ENCODE measurements at places on chromosomes 5 and 9. TPM values are rescaled to one million over a fixed set of nuclear protein-coding genes. Genes with fewer than 3 reads are reported as not detected.

C9orf50 gene
- not detected for total RNA-seq

GGTA1 gene
- total RNA-seq: 4.8 TPM

ALDH1B1 gene
- total RNA-seq: 15.9 TPM

MOB3B gene
- total RNA-seq: 0.54 TPM

ZNF354C gene
- 3.2 TPM for total RNA-seq

CDH9 gene
- 2.7 TPM for total RNA-seq

SNX18 gene
- total RNA-seq: 15.9 TPM

CNTNAP3B gene
- under 0.01 TPM for total RNA-seq

FAM78A gene
- 70.3 TPM for total RNA-seq

KCNV2 gene
- total RNA-seq: under 0.01 TPM

PCSK5 gene
- 3.0 TPM for total RNA-seq

LCN15 gene
- not detected for total RNA-seq

SLC25A2 gene
- 0.54 TPM for total RNA-seq

DMRTA1 gene
- under 0.01 TPM for total RNA-seq

SPAAR gene
- total RNA-seq: under 0.01 TPM

GPRIN1 gene
- under 0.01 TPM for total RNA-seq

CSF1R gene
- 3.2 TPM for total RNA-seq

GFI1B gene
- 72.4 TPM for total RNA-seq

FBXL7 gene
- total RNA-seq: under 0.01 TPM

GARIN3 gene
- not detected for total RNA-seq
